ENCODE measurements at places on chromosomes 12 and 14. TPM values are rescaled to one million over a fixed set of nuclear protein-coding genes. Genes with fewer than 3 reads are reported as not detected.

The SMCO2 gene
- not detected for total RNA-seq

The SOX5 gene
- total RNA-seq = 69.9 TPM

The TOMM20L gene
- not detected for total RNA-seq

GRCh38 chr12:121866331-121866730 is 7.7 kb upstream of the HPD start:
- no peak for ATAC-seq

- ATAC-seq = no peak
Observed at GRCh38 chr12:111607239-111607638, 8.1 kb upstream of the ATXN2 start.

DNA sequence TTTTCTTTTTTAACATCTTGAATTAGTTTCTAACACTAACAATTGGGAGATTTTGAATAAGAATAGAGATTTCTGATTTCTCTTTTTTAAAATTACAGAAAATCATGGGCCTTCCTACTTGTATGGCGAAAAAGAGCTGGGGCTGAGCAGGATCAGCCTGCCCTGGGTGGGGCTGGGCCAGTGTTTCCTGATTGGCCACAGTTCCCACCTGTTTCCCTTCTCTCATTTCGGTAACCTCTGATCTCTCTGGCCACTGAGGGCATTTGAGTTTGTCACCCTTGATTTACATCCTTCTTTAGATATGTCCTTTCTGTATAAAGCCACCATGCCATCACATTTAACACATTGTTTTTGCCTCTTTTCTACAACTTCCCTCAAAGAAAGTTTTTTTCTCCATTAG is 254.2 kb downstream of the ZFP36L1 start:
- no peak for ATAC-seq

Measured in gastroesophageal sphincter (tissue), 4 donors.